ENCODE measurements at places on chromosomes 5 and 9.

GRCh38 chr9:96515621-96516470, 65.9 kb downstream of the HABP4 start:
- DNase-seq: no peak

- DNase-seq: no peak
Measured at GRCh38 chr5:126568206-126568755, 26.7 kb downstream of the ALDH7A1 start.

GRCh38 chr9:134937164-134937555, 19.4 kb upstream of the FCN1 start:
- DNase-seq: no peak

- DNase-seq: no peak
Measured at GRCh38 chr5:120375248-120375647, 88.9 kb upstream of the PRR16 start.

GRCh38 chr5:169050146-169050571, 250.8 kb downstream of the SLIT3 start:
- no peak for DNase-seq

DNA sequence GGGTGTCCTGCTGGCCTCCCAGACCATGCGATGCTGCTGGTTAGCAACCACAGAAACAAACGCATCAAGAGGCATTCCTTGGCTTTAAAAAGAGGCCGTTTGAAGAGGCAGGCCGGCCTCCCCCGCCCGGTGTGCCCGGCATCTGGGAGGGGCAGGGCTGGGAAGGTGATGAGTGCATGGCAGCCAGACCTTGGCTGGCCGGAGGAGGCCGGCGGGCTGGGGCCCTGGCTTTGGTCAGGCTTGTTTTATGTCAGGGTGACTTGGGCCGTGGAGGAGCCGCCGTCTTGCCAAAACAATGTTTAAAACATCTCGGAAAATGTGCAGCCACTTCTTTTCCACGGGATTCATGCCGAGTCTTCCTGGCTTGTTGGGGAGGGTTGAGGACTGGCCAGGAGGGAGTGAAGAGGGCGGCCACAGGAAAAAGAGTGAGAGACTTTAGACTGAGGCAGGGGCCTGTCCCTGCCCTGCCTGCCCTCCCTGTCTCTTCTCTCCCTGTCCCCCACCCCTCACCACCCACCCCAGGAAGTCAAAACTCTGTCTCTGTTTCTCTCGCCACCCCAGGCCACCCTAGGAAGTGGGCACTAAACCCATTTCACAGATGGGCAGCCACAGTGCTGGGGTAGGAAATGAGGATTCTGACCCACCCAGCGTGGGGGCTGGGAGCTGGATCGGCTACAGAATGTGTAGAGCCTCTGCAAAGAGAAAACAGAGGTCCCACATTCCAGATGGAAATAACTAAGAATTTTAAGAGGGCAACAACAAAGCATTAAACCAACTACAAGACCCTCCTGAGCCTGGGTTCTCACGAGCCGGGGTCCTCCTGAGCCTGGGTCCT, 143.0 kb downstream of the RXRA start:
- DNase-seq: no peak

DNA sequence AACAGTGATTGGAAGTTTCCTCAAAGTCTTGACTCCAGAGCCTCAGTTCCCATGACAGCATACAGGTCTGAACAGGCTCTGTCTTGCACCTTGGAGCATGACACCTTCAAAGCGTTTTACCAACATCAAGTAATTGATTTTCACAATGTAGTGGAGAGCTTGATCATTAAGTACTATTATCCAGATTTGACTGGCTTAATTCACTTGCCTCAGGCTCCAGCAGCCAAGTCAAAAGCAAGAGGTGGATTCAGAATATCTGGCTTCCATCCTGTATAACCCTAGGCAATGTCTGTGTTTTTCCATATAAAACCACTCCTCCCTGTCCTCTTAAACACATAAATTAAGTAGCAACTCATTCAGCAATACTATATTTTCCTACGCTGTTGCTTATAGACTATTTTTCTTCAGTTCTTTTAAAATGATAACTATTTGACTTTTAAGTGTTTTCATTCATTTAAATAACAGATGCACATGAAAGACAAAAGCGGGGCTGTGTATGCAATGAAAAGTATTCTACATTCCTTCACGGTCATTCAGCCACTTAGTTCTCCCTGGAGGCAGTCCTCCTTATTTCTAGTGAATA, 150.8 kb upstream of the RANBP3L start:
- DNase-seq: no peak

DNA sequence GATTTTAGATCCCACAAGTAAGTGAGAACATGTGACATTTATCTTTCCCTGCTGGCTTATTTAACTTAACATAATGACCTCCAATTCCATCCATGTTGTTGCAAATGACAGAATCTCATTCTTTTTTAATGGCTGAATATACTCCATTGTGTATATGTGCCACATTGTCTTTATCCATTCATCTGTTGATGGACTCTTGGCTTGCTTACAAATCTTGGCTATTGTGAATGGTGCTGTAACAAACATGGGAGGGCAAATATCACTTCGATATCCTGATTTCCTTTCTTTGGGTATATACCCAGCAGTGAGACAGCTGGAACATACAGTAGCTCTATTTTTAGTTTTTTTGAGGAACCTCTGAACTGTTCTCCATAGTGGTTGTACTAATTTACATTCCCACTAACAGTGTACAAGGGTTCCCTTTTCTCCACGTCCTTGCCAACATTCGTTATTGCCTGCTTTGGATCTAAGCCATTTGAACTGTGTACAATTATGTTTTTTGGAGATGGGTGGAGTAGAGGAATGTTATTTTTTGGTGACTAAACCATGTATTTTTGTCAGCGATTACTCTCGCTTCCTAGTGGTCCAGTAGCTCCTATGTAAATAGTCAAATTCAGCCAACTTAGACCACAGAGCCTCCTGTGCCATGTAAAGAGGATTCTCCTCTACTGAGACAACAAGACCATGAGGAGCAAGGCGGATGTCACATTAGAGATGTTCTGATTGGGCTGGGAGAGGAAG, 60.6 kb downstream of the TNFSF15 start:
- no peak for DNase-seq

DNA sequence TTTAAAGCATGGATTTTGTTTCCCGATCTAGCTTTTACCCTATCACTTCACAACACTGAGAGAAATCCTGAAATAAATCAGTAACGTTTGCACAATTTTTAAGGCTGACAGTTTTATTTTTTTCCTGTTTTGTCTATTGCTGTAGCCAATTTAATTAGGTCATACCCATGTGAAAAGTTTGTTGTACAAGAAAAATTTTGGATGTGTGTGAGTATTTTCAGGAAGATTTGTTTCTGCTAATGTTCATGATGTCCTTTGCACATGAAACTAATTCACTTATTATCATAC, 237.8 kb downstream of the ARRDC3 start:
- no peak for DNase-seq

DNA sequence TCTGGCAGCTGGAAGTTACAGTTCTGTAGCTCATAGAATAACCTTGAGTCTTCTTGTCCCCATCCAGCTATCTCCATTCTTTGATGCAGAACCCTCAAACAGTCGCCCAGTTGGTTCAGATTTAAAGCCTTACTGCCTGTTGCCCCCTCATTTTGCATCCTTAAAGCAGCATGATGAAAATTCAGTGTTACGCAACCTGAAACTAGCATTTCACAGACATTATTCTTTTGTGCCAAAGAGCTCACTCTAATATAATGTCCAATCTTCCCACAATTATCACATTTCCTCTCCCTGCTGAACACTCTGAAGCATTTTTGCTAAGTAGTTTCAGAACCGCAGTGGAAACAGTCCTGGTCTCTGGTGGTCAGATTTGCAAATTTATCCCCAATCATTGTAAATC, 318.0 kb downstream of the PSAT1 start:
- no peak for DNase-seq

DNA sequence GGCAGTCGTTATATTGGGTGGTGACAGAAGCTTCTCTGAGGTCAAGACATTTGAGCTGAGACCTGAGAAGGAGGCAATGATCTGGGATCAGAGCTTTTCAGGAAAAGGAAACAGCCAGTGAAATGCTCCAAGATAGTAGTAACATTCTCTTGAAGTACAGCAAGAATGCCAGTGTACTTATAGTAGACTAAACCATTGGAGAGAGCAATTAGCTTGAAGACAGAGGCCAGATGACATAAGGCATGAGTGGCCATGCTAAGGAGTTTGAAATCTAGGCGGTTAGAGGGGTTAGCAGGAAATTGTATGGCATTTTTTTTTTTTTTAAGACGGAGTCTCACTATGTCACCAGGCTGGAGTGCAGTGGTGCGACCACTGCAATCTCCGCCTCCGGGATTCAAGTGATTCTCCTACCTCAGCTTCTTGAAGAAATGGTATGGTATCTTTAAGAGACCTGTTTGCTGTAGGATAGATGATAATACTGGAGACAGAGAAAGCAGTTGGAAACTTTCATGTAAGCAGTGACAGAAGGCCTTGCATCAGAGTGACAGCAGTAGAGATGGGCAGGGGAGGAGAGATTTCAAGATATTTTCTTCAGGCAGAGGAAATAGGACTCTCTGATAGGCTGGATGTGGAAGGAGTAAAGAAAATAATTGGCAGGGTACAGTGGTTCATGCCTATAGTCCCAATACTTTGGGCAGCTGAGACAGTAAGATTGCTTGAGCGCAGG, 482.2 kb upstream of the PAPPA start:
- DNase-seq: no peak

GRCh38 chr9:21549890-21550289, 67.8 kb upstream of the IFNE start:
- DNase-seq: no peak

- no peak for DNase-seq
Measured at GRCh38 chr5:170393958-170394357, 4.8 kb upstream of the KCNMB1 start.

- DNase-seq: no peak
Measured at GRCh38 chr9:81542118-81542889, 147.0 kb downstream of the TLE1 start.

- no peak for DNase-seq
Measured at GRCh38 chr9:69115621-69116020, 58.5 kb upstream of the TJP2 start.

GRCh38 chr9:35116539-35116897, 856 bp upstream of the ATOSB start:
- no peak for DNase-seq

- no peak for DNase-seq
Measured at GRCh38 chr9:113311961-113312360, 8.8 kb upstream of the RNF183 start.

DNA sequence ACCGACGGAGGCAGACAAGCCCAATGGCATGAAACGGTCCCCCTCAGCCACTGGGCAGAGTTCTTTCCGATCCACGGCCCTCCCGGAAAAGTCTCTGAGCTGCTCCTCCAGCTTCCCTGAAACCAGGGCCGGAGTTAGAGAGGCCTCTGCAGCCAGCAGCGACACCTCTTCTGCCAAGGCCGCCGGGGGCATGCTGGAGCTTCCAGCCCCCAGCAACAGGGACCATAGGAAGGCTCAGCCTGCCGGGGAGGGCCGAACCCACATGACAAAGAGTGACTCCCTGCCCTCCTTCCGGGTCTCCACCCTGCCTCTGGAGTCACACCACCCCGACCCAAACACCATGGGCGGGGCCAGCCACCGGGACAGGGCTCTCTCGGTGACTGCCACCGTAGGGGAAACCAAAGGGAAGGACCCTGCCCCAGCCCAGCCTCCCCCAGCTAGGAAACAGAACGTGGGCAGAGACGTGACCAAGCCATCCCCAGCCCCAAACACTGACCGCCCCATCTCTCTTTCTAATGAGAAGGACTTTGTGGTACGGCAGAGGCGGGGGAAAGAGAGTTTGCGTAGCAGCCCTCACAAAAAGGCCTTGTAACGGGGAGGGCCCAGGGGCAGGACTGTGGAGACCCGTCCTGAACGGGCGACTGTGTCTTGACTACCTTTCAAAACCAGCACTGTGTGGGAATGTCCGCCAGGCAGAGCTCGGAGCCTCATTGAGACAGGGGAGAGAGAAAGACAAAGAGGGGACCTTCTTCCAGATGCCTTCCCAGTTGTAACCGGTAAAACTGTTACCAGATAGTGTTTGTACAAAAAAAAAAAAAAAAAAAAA, 29.9 kb downstream of the CD180 start:
- no peak for DNase-seq

DNA sequence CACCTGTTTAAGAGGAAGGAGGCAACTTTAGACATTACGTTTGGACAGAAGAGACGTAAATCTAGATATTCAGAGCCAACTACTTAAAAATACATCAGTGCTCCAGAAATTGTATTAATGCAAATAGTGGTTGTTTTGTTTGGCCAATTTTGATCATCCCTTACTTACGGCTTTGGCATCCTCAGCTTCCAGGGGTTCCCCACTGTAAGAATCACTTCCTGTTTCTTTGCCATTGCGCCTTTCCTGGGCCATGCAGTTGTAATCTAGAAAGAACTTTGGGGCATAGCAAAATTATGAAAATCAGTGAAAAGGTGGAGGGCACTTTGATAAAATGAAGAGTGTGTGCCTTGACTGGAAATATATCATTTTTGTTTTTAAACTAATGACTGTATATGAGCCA, 537.2 kb upstream of the TLE4 start:
- DNase-seq: no peak

DNA sequence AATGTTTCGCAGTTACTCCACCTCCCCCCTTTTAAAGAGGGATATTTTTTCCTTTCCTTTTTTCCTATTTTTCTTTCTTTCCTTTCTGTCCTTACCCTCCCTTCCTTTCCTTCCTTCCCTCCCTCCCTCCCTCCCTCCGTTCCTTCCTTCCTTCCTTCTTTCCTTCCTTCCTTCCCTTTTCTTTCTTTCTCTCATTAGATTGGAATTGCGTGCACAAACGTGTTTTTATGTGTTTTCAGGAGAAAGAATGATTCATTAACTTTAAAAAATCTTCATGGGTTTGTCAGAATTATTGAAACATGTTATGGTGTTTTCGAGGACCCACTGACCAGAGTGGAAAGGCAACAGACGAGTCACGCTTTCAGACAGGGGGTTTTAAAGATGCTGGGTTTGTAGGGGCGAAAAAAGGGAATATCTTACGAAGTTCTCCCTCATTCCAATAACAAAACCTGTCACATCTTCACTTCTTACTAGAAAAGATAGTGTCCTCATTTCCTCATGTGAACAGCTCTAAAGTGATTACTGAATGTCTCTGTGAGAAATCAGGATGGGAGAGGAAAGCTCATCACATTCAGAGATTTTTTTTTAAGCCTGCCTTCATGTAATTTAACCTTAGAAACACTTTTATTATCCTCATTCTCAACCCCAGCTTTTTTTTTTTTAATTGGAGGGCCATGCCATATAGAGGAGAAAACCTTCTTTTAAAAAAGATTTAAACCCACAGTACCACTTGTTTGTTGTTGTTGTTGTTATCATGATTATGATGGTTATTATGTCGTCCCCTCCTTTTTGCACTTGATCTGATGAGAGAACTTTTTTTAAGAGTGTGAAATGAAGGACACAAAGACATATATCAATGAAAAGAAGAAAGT, 21.9 kb downstream of the NR2F1 start:
- DNase-seq: no peak

Data from NCI-H510A treated with DMSO at 0.1 percent for 48 hours (cell line).